Endothelial cell of umbilical vein (primary cell): ENCODE measurements at places on chromosomes 3 and 15. TPM values are rescaled to one million over a fixed set of nuclear protein-coding genes. Genes with fewer than 3 reads are reported as not detected.

MPI gene
- total RNA-seq = 27.7 and 36.3 TPM in 2 replicates

RARB gene
- total RNA-seq = 19.3 and 23.4 TPM in 2 replicates

SEMA3F gene
- total RNA-seq = 99.1 and 143 TPM in 2 replicates

ZNF80 gene
- total RNA-seq = not detected in 2 replicates

SLC28A2 gene
- total RNA-seq = not detected in 2 replicates

CBLB gene
- 39.6 and 39.8 TPM in 2 replicates for total RNA-seq

ACTRT3 gene
- 3.3 and 5.1 TPM in 2 replicates for total RNA-seq

LPCAT4 gene
- total RNA-seq = 44.0 and 49.3 TPM in 2 replicates

FRMD5 gene
- 16.7 and 18.2 TPM in 2 replicates for total RNA-seq

CLRN1 gene
- not detected in 2 replicates for total RNA-seq

TMEM158 gene
- 0.42 TPM in 2 replicates for total RNA-seq

NANOGP8 gene
- total RNA-seq = not detected in 2 replicates

THSD4 gene
- total RNA-seq = 20.2 and 25.4 TPM in 2 replicates

MYLK gene
- 17.2 and 22.2 TPM in 2 replicates for total RNA-seq

CLCN2 gene
- 6.5 and 9.9 TPM in 2 replicates for total RNA-seq

FGF12 gene
- total RNA-seq = 1.1 and 2.5 TPM in 2 replicates

PTX3 gene
- total RNA-seq = 149 and 172 TPM in 2 replicates

ST6GAL1 gene
- 86.5 and 101 TPM in 2 replicates for total RNA-seq
